ENCODE measurements at places on chromosomes 16 and 17.

DNA sequence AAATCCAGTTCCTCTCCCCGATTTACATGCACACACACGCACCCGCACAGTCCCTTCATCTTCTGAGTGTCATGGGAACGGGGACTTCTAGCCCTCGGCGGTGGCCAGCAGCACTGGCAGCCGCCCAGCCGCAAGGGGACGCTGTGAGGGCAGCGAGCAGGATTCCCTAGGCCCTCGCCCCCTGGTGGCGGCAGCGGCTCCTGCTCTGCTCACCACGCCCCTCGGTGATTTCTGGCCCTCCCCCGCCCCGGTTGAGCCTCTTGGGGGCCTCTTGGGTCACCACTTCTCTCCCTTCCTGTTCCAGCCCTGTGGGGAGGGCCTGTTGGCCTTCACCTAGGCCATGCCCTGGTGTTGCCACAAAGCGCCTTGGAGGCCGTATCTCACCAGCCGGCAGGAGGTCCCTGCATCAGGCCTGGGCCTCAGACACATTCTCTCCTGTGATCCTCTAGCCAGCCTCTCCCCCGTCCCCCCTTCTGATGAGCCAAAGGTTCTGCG lies 75.2 kb upstream of the KSR1 start:
- DNase-seq = peak; percentile 27

- no peak for DNase-seq
These were observed 210.6 kb downstream of the HAPSTR1 start for GRCh38 chr16:9302072-9302471.

- no peak for DNase-seq
These were observed 17.9 kb downstream of the NGFR start for GRCh38 chr17:49513044-49513395.

- no peak for DNase-seq
These were observed 2.6 kb downstream of the CDH5 start for GRCh38 chr16:66369055-66369592.

GRCh38 chr17:27778183-27778582 lies 22.1 kb downstream of the NOS2 start:
- no peak for DNase-seq

DNA sequence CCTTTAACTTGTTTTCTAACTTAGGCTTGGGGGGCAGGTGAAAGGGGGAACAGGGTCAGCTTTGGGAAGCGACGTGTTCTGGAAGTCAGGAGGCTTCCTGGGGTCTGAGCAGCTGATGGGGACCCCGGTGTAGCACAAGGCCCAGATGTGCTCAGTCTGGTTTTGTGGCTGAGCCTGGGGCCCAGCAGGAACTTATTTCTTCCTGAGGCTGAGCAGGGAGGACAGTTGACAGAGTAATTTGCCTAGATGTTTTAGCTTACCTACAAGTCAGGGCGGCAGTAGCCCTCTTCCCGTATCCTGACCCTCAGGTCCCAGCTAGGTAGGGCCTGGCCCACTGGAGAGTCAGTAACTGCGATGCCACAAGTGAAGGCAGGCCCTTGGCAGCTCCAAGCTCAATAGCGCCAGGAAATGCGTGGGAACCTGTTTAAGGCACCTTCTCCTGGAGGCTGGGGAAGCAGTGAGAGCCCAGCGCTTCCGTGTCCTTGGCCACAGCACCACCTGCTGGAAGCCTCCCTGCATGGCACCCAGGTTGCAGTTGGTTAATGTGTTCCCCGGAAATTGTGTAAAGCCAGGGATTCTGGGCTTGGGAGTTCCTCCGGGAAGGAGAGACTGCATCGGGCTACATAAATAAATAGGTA lies 5.2 kb downstream of the CCR7 start:
- DNase-seq = peak; percentile 72

DNA sequence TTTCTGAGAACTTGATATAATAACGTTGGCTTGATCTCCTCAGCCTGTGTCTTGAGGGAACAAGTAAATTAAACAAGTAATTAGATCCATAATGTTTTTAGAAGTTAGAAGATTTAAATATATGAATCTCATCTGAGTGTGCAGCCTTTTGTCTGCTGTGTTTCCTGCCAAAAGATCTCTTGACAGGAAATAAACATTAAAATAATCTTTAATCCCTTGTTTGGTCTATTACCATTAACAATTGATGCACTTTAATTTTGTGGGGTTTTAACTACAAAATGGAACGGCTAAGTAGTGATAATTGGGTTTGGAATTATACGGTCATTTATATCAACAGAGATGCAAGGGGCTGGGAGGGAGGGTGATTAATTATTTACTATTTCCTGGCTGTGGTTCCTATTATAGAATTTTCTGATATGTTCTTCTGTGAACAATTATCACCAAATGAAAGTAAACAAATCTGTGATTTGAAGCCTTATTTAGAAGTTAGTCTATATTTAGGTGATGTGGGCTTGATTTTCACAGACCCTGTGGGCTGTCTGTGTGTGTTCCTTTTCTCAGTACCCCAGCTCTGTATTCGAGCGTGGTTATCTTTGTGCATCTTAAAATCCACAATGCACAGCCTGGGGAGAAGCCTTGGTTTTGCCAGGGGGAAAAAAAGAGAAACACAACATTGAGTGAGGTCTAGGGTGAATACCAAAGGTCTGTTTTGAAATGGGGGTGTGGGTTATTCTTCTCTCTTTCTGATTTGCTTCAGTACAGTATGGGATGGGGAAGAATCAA lies 556.1 kb downstream of the WWOX start:
- DNase-seq = no peak

- DNase-seq = no peak
These were observed 110.3 kb downstream of the STX8 start for GRCh38 chr17:9465210-9465921.

GRCh38 chr16:56743840-56744239 lies 13.9 kb downstream of the NUP93 start:
- no peak for DNase-seq

DNA sequence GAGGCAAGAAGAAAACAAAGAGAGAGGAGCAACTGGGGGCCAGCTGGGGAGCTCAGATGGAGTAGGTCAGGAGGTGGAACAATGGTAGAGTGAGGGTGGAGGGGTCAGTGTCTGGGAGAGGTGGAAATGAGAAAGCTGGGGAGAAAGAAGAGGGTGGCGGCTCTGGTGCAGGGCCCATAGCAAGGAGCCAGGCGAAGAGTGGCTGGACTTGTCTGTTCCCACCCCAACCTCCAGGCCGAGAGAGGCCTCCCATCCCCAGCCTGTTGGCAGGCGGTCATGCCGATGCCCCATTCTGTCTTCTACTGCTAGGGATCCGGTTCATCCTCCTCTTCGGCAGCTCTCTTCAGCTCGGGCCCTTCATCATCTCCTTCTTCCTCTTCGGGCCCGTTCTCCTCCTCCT lies 31.3 kb downstream of the AP1G1 start:
- DNase-seq = no peak

DNA sequence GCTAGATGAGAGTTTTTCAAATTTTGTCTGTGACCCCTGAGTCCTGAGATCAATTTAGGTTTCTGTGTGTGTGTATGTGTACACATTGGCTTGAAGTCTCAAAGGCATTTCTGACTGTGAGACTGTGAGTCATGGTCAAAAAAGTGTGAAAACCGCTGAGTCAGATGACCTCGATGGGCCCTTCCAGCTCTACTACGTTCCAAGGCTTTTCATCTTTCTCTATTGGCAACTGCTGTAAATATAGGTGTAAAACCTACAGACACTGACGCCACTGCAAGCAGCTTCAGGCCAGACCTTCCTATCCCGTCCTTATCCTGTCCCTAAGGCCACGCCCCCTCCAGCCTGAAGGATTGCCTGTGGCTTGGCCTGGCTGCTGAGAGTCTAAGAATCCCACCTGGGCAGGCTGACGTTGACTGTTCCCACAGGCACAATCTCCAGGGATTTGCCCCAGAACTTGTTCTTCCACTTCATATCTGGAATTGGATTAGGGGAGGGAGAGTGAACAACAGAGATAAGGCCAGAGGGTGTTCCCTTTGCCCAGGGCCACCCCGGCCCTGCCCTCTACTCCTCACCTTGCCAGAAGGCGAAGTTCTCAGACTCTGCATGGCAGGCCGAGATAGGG lies 11.3 kb downstream of the OSBPL7 start:
- DNase-seq = no peak

DNA sequence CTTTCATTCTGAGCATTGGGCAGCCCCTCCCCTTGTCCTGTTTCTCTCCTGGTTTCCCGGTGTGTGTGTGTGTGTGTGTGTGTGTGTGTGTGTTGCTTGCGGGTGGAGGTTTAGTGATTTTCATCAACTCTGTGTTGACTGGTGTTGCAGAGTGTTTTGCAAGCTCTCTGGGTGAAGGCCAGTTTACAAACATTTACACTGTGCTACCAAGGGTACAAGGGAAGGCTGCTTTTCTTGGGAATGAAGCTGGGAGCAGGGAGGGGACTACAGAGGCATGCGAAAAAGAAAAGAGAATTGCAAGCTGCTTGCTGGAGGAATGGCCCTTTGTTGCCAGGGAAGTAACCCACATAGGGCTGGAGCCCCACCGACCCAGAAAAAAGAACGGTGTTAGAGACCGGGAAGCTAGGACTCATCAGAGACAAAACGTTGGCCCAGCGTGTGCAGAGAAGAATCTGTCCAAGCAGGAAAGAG lies 29.6 kb downstream of the HS3ST3B1 start:
- no peak for DNase-seq

DNA sequence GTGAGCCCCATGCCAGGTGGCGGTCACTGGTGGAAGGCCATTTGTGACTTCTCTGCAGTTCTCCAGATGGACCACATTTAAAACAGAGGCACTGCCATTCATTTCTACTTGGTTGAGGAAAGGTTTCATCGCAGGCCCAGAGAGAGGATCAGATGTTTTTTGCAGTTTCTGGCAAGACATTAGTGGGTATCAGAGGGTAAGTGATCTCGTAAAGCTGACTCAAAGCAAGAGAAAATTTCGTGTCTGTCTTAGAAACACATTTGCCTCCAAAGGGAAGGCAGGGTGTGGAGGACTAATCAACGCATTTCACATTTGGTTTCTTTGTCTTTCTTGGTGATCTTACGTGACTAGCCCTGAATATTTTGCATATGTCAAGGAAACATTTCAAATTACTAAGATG lies 81.8 kb downstream of the PRKCB start:
- peak; percentile 76 for DNase-seq

DNA sequence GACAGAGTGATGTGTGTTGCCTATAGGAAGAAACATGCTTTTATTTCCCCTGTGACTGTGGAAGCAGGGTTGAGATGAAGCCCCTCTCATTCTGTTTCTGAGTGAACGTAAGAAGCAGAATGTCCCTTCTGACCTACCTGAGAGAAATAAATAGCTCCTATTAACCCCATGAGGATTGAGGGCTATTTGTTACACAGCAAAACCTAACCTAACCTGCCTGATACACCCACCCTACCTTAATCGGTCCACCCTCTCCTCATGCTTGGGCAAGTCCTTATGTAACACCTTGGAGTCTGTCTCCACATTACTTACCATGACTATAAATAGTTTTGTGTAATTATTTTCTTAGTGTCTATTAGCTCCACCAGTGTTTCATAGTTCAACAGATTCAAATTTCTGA lies 41.9 kb downstream of the SALL1 start:
- no peak for DNase-seq

DNA sequence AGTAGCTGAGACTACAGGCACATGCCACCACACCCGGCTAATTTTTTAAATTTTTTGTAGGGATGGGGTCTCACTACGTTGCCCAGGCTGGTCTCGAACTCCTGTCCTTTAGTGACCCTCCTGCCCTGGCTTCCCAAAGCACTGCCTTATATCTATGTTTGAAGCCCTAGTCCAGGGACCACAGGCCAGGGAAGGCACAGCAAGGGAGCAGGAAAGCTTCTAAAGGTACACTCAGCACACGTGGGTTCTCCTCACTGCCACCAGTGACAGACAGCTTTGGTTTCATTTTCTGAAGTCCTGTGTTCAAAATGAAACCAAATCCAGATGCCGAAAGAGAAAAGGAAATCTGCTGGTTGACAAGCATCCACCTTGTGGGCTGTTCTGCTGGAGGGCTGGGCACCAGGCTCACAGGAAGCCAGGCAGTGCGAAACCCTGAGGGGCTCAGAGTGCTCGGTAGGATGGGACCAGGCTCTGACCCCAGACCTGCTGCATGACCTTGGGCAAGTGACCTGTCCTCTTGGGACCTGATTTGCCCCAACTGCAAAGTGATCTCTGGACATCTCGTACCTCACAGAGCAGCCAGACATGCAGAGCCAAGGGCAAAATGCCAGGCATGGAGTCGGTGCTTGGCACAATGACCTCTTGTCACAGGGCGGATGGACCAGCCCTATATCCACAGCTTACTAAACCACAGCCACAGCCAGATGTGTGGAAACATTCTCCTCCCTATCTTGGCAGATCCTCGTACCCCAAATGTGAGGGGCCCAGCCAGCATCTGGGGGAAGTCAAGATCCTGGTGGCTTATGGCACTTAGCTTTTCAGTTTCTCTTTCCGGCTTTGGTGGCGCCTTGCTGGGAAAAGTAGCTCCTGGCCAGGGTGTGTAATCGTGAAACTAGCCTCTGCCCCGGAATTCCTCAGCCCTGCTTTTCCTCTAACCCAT lies 2.8 kb upstream of the SOCS1 start:
- DNase-seq = peak; percentile 68

DNA sequence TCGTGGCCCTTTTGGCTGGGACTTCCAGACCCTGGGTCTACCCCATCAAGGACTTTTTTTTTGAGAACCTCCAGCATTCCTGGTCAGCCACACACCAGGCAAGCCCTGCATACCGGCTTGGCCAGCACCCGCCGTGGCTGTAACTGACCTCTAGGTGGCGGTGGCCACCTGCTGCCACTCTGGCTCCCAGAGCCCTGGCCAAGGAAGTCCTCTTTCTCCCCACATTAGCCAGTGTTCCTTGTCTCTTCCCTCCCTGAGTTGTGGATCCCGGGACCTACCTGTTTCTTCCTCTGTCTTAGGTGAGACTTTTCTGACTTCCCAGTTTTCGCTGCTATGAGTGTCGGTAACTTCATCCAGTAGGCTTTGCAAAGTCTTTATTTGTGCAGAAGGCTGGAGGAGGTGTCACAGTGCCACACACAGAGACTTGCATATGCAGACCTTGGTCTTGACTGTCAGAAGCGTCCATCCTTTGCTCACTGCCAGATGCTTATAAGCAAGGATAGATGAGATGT lies 348.3 kb downstream of the CPPED1 start:
- no peak for DNase-seq

DNA sequence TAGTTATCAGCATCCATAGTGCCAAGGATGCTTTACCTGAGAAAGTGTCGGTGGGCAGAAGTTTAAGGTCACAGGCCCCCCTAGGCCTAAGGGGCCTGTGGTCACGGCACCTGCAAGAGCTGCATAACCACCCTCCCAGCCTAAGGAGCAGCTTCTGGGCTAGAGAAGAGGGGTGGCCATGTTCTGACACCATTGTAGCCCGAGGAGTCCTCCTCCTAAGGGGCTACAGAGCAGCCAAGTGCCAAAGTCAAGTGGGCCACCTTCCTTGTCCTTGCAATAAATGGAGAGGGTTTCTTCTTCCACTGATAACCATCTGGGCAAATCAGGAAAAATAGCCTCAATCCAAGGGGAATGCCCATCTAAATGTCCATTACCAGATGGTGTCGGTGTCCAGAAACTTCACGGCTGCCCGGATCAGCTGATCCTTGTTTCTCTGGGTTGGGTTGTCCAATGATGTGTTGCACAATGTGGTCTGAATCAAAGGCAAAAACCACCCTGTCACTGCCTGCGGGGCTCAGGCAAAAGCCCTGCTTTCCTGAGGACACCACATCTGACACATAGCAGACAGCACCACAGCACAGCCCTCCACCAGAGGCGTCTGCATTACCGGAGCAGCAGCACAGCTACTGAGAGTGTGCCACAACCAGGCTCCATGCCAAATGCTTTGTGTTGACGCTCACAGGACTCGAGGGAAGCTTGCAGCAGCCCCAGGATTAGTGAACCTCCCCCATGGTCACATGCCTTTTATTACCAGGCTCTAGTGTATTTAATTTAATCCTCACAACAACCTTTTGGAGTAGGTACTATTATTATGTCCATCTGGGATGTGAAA lies 12.8 kb downstream of the ATPAF2 start:
- DNase-seq = no peak

GRCh38 chr16:12794486-12795387 lies 8.9 kb downstream of the CPPED1 start:
- DNase-seq = no peak

All from GM12878 (cell line).